Left renal cortex interstitium (tissue), 4 donors: ENCODE measurements at places on chromosomes 7 and 10.

GRCh38 chr10:100653957-100654781 is 91.2 kb upstream of the PAX2 start:
- no peak for DNase-seq

- DNase-seq = no peak
Observed at GRCh38 chr10:128804411-128804810, 662.6 kb upstream of the MGMT start.

- DNase-seq = no peak
Observed at GRCh38 chr10:14063531-14064285, 267.0 kb downstream of the FRMD4A start.

DNA sequence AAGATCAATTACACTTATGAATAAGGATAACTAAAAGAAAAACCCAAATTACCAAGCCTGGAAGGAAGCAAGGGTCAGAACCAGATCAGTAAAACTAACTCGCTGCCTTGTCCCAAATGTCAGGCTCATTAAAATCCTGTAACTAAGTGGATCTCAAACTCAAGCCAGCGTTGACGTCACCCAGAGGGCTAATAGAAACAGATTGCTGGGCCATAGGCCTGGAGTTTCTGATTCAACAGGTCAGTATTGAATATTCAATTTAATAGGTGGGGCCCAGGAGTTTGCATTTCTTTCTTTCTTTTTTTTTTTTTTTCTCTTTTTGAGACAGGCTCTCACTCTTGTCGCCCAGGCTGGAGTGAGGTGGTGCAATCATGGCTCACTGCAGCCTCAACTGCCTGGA is 397.0 kb downstream of the CALN1 start:
- no peak for DNase-seq

DNA sequence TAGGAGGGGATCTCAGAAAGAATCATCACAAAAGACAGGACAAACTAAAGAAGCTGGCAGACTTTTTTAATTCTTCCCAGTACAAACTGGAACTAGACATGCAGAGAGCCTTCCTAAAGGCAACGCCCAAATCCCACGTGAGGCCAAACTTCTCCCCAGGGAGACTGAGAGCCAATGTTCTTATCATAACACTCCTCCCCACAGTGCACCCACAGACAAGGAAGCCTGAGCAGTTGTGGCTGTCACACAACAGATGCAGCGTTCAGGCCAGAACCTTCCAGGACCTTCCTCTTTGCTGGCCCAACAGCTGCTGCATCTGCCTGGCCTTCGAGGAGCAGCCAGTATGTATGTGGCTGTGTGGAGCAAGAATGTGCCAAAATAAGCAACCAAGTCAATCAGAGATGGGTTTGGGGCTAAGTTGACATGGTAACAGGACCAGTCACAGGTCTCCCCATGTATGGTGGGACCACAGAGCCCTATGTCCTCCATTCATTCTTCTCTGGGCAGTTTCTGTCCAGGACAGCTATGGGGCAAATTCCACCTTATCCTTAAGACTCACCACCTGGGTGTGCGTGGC is 34.9 kb downstream of the SRPK2 start:
- DNase-seq = no peak

DNA sequence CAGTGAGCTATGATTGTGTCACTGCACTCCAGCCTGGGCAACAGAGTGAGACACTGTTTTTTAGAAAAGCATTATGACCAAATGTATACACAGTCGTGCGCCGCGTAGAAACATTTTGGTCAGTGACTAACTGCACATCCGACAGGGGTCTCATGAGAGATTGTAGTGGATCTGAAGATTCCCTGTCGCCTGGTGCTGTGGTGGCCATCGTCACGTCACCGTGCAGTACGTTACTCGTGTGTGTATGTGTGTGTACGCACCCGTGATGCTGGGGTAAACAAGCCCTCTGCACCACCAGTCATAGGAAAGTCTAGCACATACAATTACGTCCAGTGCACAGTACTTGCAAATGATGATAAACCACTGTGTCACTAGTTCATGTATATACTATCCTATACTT is 109.4 kb downstream of the ELFN1 start:
- DNase-seq = no peak

DNA sequence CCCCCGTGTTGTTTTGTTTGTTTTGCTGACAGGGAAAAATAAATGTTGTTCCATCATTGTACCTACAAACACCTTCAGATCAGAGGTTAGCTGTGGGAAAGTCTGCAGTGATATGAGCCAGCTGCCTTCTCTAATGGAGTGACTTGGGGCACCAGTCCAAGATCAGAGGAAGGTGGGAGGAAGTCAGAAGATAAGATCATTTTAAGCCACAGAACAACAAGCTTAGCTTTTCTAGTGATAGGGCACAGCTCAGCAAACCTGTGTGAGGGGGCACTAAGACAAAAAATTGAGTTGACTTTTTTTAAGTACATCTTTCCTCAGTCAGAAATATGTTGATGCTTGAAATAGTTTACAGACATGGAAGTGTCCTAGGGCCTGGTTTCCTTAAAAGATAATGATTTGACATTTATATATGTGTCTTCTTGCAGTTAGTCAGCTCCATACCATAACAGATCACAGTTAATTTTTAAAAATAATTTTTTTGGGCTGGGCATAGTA is 240.3 kb upstream of the KAT6B start:
- DNase-seq = no peak

GRCh38 chr10:106310596-106310995 is 853.9 kb downstream of the SORCS1 start:
- no peak for DNase-seq

GRCh38 chr7:39164887-39165286 is 187.2 kb downstream of the POU6F2 start:
- DNase-seq = no peak
